ENCODE measurements at places on chromosomes 3 and 15. TPM values are rescaled to one million over a fixed set of nuclear protein-coding genes. Genes with fewer than 3 reads are reported as not detected.

DNA sequence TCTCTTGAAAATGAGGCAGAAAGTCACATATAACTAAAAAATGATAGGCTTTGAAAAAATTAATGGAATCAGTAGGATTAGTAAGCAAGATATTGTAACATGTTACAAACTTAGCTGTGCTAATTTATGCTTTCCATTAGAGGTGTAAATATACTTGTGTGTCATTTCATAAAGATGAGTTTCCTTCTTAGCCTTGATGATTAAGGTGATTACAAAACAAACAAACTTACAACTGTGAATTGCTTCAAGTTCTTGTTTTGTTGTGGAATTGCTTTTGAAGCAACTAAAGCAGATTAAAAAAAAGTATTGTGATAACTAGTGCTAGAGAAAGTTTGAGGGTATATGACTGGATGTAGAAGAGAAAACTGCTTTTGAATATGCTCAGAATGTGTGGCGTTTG is 87.9 kb downstream of the DIPK2A start:
- H3K36me3 ChIP-seq = no peaks in the 10 kb centered on the region
- no peaks in the 10 kb centered on the region for H3K4me1 ChIP-seq
- peaks cover 1% of the 10 kb centered on the region for H3K27me3 ChIP-seq
- no peak for DNase-seq

DNA sequence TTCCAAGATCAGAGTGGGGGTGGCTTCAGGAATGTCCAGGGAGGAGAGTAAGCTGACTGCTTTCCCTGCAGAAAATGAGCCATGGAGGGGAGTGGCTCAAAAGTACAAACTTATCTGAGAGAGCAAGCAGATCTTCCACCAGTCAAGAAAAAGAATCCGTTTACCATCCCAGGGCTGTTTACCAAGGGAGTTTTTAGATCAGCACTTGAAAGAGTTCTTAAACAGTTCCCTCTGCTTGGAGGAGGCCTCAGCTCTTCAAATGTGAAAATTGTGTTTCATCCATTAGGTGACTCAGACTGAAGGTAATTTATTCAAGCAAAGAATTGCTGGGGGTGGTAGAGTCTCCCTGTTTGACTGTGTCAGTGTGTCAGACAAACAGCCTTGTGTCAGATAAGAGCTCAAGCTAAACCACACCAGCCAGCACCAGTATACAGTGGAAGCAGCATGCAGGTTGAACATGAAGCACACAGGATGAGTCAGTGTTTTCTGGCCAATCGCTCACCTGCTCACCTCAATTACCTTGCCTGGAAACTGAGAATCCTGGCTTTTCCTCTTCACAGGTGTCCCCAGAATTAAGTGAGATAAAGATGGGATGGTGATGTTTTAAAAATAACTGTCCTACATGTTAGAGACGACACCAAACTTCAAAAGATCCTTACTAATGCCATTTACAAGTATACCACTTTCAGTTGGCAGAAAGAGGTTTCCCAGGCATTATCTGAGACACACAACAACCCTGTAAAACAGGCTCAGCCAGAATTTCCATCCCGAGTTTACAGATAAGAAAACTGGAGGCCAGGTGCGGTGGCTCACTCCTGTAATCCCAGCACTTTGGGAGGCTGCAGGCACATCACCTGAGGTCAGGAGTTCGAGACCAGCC is 21.7 kb downstream of the SH3BP5 start:
- no peak for DNase-seq
- H3K36me3 ChIP-seq = peaks cover 5% of the 10 kb centered on the region
- no peaks in the 10 kb centered on the region for H3K27me3 ChIP-seq
- peak overlapping the region; percentile 77 for H3K27ac ChIP-seq
- no peak overlapping the region for H3K4me3 ChIP-seq

- no peaks in the 10 kb centered on the region for H3K36me3 ChIP-seq
- no peaks in the 10 kb centered on the region for H3K4me1 ChIP-seq
- DNase-seq = no peak
- H3K4me3 ChIP-seq = no peak overlapping the region
- H3K27ac ChIP-seq = no peak overlapping the region
These were observed 86.9 kb downstream of the ASB7 start for GRCh38 chr15:100689131-100689899.

- H3K27ac ChIP-seq = no peak overlapping the region
- no peak for DNase-seq
- H3K36me3 ChIP-seq = no peaks in the 10 kb centered on the region
- no peak overlapping the region for H3K4me3 ChIP-seq
These were observed 418.8 kb downstream of the MAGI1 start for GRCh38 chr3:65619888-65620287.

- no peak for DNase-seq
- H3K27me3 ChIP-seq = no peaks in the 10 kb centered on the region
- no peak overlapping the region for H3K4me3 ChIP-seq
- no peaks in the 10 kb centered on the region for H3K4me1 ChIP-seq
- H3K27ac ChIP-seq = no peak overlapping the region
These were observed 35.3 kb upstream of the SEMA4B start for GRCh38 chr15:90165659-90166489.

A4GNT gene
- polyA plus RNA-seq = not detected

Measured in immature natural killer cell (primary cell).